Lung (tissue), 17 donors: ENCODE measurements at places on chromosomes 7 and 10. TPM values are rescaled to one million over a fixed set of nuclear protein-coding genes. Genes with fewer than 3 reads are reported as not detected.

The PLXDC2 gene
- 19.6 TPM for polyA plus RNA-seq

The AQP1 gene
- 527 TPM for polyA plus RNA-seq

The NKX2-3 gene
- not detected for polyA plus RNA-seq

The CDK5 gene
- 6.9 TPM for polyA plus RNA-seq

The WNT8B gene
- 0.02 TPM for polyA plus RNA-seq

The MGAM2 gene
- 0.93 TPM for polyA plus RNA-seq

The PCLO gene
- polyA plus RNA-seq: 1.0 TPM

The ASIC3 gene
- polyA plus RNA-seq: 3.2 TPM

The DIP2C gene
- 3.6 TPM for polyA plus RNA-seq
